ENCODE measurements at places on chromosomes 1 and 21. TPM values are rescaled to one million over a fixed set of nuclear protein-coding genes. Genes with fewer than 3 reads are reported as not detected.
A peak's percentile ranks its signal among the peaks of the same experiment; 100 is the strongest.

DNA sequence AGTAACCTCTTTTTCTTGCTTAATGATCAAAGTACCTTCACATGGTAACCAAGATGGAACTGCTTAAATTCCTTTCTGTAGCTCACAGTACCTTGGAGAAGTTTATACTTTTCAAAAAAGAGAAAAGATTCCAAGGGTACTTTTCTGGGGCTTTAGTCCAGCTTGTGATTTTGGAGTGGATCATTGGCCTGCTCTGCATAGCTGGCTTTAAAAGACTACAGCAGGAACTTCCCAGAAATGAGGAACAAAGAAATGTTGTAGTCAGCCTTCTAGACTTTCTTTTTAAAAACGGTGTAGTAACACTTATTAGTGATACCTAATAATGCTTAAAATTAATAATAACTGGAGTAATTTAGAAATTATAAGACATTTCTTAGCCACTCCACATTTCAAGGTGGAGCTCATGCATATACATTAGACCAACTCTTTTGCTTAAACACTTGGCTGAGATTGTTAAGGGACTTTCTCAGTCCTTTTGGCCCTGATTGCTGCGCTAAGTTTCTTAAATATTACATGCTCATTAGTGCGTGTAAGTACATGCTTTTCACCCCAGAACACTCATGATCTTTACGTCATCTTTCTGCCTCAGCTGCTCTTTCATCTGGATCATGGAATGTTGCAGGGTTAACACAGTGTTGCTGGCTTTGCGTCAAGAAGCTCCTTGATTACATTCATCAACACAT, 57.3 kb downstream of the SDCCAG8 start:
- no peak for DNase-seq

DNA sequence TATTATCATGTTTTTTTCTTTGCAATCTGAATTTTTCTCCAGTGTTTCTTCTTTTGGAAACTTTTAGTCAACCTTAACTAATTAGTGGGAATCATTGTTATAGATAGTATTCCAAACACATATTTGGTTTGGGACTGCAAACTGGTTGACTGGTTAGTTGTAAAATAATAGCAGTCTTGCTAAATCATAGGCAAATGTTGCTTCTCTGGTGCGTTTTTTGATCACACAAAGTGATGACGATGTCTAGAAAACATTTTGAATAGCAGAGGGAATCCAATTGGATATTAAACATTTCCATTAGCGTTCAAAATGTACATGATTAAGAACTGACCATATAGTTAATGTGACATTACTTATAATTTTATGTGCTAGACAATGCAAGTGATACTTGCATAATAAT, 4.5 kb downstream of the DNAJB4 start:
- no peak for DNase-seq

Gene USH2A
- not detected for total RNA-seq

DNA sequence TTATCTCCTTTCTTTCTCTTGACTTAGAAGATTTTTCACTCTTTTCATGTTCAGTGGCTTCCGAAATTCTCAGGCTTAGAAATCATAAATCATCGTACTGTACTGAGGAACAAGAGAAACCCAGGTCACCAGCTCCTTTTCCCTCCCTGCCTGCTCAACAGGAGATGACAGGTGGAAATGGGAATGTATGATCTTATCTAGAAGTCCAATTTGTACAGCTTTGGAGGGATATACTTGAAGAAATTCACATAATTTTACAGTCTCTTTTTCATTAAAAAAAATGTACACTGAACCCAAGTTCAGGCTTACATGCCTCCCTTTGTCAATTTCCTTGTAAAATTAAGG, 11.7 kb downstream of the EVA1C start:
- no peak for DNase-seq

Gene CCDC17
- total RNA-seq: 9.6 TPM

GRCh38 chr1:231053493-231054162, 13.6 kb upstream of the FAM89A start:
- no peak for DNase-seq

Gene MTARC1
- 1.1 TPM for total RNA-seq

Gene GSTM3
- total RNA-seq: 11.9 TPM

GRCh38 chr1:207848234-207848633, 62.7 kb downstream of the CD34 start:
- DNase-seq: peak; percentile 55

Gene HEATR1
- 61.2 TPM for total RNA-seq

GRCh38 chr1:205210756-205211168, 740 bp downstream of the DSTYK start:
- no peak for DNase-seq

GRCh38 chr1:40627987-40628902, 37.2 kb downstream of the RIMS3 start:
- DNase-seq: no peak

- no peak for DNase-seq
These were observed 11.4 kb upstream of the RGS16 start for GRCh38 chr1:182615468-182616129.

GRCh38 chr1:222829868-222830267, 15.0 kb downstream of the DISP1 start:
- no peak for DNase-seq

DNA sequence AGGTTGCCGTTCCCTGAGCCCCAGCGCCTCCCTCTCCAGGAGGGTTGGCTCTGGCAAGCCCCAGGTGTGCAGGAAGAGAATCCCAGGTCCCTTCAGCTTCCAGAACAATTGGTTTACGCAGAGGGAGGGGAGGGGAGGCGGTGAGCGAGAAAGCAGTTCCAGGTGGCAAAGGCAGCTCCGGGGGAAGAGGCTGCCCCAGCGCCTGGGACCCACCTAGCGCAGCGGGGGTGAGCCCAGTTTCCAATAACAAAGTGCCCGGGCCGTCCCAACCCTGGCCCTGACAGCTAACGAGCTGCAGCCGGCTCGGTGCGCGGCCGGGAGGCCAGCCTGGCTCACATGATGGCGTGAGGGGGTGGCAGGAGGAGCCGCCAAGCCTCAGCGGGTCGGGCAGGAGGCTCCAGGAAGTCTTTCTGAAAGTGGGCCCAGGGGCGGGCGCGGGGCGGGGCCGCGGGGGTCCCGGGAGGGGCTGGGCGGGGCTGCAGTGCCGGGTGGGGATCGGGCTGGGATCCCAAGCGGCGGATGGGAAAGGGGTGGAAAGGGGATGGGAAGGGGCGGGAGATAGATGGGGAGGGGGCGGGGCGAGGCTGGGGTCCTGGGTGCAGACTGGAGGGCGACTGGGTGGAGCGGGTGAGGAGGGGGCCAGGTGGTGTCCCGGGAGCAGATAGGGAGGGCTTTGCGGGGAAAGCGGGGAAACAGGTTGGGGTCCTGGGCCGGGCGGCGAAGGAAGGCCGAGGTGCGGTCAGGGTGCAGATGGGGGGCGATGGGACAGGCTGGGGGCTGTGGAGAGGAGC, 22.8 kb downstream of the DHRS3 start:
- peak; percentile 39 for DNase-seq

Gene PRMT6
- 10.4 TPM for total RNA-seq

- peak; percentile 19 for DNase-seq
These were observed 11.2 kb upstream of the HJV start for GRCh38 chr1:146032631-146033219.

Gene CAMSAP2
- total RNA-seq: 5.5 TPM

DNA sequence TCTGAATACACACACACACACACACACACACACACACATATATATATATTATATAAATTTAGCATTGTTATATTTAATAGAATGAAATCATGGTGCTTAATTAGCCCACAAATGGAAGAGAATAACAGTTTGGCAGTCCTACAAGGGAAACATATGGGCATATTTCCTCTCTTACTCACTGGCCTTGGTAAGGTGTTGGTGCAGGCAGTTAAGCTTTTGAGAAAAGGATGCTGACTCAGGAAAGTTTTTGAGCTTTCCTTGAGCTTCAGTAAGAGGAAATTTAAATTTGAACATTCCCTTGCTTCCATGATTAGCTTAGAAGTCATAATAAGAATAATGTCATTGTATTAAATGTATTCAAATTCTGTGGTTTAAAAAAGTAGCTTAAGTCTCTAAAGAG, 37.0 kb upstream of the B3GALT5 start:
- no peak for DNase-seq

DNA sequence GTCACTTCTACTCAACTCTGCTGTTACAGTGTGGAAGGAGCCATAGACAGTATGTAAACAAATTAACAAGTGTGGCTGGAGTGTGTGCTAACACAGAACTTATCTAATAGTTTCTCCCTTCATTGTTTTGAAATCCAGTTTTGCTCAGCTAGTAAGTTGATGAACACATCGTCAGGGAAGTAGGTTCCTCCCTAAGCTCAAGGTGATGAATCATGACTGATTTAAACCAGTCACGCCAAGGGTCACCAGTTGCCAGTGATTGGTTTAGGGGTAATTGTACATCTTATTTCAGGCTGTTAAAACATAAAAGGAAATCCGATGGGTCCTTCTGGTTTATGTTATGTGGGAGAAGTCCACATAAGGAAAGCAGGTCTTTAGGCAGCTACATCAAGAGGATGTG, 97.0 kb upstream of the CHODL start:
- DNase-seq: no peak

DNA sequence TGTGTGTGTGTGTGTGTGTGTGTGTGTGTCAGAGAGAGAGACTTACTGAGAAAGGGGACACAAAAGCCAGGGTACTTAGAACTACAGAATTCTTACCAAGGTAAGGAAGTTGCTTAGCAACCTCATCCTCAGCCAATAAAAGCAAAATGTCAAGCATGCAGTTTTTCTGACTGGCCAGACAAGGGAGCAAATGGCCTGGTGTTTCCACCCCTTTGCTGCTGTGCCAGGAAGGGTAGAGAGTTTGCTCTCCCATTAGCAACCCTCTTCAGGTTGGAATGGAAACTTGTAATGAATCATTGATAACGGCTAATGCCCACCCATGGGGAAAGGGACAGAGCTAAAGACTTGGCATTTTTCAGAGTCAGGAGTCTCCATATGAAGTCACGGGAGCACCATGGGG, 10.6 kb downstream of the RXRG start:
- DNase-seq: no peak
